ENCODE measurements at places on chromosomes 12 and 14. TPM values are rescaled to one million over a fixed set of nuclear protein-coding genes. Genes with fewer than 3 reads are reported as not detected.

Gene NPAS3
- total RNA-seq: not detected

Gene DPY19L2
- total RNA-seq: not detected

Gene SLC8A3
- total RNA-seq: 0.07 TPM

Gene ACSM4
- total RNA-seq: not detected

Gene FBXL14
- total RNA-seq: 33.9 TPM

Gene OTX2
- total RNA-seq: not detected

Gene TRHDE
- not detected for total RNA-seq

Gene TSPAN8
- total RNA-seq: not detected

Gene NR1H4
- not detected for total RNA-seq

Gene CAPZA3
- not detected for total RNA-seq

- no peak for DNase-seq
Measured at GRCh38 chr12:6817662-6818157, 3.9 kb upstream of the GPR162 start.

GRCh38 chr12:44875417-44875953, 630 bp downstream of the NELL2 start:
- DNase-seq: no peak

- no peak for DNase-seq
Measured at GRCh38 chr14:59358784-59359183, 106.4 kb downstream of the GPR135 start.

DNA sequence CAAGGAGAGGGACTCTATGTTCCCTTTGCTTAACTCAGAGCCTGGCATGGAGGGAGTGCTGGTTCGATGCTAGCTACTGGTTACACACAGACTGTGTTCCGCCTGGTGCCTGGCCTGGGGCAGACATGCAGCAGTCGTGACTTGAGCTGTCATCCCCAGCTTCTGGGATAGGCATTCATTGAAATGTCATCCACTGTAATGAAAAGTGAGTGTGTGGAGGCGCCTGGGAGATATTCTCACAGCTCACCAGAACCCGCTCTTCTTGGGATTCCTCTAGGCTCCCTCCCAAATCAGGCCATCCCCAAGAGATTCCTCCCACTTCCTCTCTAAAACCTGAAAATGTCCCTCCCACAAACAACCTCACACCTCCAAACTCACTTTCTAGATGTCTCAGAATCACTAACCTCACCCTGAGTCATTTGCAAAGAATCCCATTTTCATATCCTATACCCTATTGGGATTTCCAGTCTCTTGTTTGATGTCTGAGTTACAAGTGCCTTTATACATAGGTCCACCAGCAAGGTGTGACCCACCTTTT, 82.8 kb downstream of the CRACR2A start:
- no peak for DNase-seq

DNA sequence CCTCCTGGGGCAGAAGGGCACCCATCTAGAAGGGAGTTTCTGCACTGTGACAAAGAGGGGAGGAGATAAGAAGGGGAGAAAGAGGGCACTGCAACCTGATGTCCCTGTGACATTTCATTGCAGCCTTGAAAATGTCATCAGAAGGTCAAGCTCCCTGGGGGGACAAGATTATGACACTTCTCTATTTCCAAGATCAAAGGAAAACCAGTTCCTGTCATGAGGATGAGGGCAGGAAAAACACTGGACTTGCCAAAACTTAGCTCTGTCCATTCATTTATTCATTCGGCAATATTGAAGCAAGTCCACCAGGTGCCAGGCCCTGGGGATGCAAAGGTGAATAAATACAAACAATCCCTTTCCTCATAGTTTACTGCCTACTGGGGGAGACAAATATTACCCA, 138.4 kb upstream of the CDKN3 start:
- DNase-seq: no peak

DNA sequence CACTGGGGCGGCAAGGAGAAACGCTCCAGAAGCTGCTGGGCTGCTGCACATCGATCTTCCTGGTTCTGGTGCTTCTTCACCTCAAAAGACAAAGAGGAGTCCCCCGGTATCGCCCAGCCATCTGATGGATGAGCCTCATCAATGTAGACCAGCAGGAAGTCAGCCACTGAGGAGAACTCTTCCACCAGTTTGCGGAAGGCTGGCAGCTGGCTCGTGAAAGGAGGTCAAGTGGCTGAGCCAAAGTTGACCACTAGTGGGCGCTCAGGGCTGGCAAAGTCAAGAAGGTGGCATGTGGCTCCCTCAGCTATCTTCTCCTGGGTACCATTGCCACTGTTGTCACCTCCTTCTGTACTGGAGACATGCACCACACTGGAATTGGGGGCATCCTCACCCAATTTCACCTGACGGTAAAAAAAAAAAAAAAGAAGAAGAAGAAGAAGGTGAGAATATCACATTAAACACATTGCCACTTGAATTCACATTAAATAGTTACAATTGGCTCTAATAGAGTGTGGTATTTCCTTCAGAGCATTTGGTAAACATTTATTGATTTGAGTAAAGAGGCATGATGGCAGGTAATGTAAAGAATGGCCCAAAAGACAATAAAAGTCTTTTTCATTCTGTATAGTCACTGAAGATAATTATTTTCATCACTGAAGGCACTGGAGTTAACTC, 8.3 kb downstream of the DIO2 start:
- DNase-seq: no peak

GRCh38 chr14:61671082-61671481, 24.2 kb upstream of the HIF1A start:
- peak; percentile 67 for DNase-seq

DNA sequence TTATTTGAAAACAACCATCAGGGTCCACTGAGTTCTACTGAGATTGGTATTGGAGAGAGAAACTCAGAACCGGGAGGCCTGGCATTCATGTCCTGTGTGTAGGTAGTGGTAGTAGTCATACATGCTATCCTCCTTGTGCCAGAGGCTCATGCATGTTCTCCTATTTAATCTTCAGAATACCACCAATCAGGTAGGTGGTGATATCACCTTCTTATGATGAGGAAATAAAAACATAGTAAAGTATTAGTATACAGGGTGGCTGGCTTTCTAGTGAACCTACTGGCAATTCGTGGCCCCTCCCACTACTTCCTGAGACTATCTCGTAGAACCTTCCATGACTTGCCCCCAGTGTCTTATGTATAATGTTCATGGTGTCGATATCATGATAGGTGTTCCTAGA, 40.5 kb upstream of the EID3 start:
- DNase-seq: no peak

- DNase-seq: no peak
Measured at GRCh38 chr12:107318806-107319532, 225.6 kb upstream of the CRY1 start.

- no peak for DNase-seq
Measured at GRCh38 chr12:116962197-116962596, 51.4 kb downstream of the FBXW8 start.

DNA sequence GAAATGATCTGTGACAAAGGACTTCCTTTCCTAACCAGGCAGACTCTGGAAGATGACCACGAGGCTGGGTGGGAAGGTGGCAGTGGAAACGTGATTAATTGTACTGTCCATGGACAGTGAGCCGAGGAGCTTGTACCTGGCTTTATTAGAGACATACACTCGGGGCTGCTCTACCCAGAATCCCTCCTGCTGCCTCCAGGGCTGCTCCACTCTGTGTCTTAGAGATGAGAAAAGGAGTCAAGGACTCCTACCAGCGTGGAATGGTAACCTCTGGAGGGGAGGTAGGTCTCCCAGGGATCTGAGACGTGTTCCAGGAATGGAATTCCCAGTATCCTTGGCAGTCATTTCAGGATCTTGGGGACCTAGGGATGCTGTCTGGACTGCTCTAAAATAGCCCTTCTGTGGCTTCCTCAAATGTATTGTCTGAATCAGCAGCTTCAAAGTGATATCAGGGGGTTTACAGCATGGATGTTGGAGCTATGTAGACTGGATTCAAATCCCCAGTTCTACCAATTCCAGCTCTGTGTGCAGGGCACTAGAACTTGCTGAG, 237.8 kb downstream of the CACNA1C start:
- no peak for DNase-seq

- no peak for DNase-seq
Measured at GRCh38 chr14:96027431-96028355, 11.5 kb upstream of the C14orf132 start.

DNA sequence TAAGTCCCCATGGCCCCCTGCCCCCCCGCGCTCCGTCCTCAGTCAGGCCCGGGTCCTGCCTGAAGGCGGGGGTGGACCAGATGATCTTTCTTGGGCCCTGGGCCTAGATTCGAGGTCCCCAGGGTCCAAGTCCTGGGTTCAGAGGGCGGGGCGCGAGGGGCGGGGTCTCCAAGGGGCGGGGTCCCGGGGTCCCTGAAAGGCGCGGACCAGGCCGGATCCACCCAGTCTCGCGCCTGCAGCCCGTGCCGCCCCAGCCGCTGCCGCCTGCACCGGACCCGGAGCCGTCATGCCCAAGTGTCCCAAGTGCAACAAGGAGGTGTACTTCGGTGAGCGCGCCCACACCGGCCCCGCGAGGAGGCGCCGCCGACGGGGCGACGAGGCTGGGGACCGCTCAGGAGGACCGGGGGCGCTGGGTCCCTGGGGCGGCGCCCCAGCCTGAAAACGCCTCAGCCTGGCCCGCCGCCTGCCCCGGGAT, 325 bp downstream of the CRIP1 start:
- DNase-seq: peak; percentile 85

GRCh38 chr12:49212572-49212971, 23.7 kb upstream of the TUBA1A start:
- no peak for DNase-seq

GRCh38 chr14:67428501-67429031, 16.6 kb upstream of the PLEK2 start:
- DNase-seq: no peak

Measured in B cell (primary cell).